ENCODE measurements at places on chromosomes 12 and 14.

GRCh38 chr14:99121319-99121875 is 150.6 kb downstream of the BCL11B start:
- no peak for DNase-seq

DNA sequence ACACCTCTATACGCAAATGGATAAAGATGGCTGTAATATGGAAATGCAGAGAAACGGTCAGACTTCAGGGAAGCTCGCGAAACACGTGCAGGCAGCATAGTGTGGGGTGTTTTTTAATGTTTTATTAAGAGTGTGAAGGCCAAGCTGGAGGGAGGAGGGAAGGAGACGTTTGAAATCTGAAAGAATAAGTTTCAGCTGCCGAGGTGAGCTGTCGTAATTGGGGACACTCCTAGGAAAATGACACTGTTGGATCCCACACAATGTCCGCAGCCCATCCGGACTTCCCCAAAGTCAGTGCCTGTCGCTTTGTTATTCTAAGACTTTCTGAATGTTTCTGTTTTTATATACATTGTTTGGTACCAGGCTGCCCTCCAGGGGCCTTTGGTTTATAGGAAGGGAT is 8.3 kb downstream of the FZD10 start:
- DNase-seq: no peak

- DNase-seq: no peak
Observed at GRCh38 chr12:64876388-64877071, 52.1 kb downstream of the TBC1D30 start.

GRCh38 chr14:92916201-92916600 is 6.7 kb upstream of the CHGA start:
- DNase-seq: no peak

DNA sequence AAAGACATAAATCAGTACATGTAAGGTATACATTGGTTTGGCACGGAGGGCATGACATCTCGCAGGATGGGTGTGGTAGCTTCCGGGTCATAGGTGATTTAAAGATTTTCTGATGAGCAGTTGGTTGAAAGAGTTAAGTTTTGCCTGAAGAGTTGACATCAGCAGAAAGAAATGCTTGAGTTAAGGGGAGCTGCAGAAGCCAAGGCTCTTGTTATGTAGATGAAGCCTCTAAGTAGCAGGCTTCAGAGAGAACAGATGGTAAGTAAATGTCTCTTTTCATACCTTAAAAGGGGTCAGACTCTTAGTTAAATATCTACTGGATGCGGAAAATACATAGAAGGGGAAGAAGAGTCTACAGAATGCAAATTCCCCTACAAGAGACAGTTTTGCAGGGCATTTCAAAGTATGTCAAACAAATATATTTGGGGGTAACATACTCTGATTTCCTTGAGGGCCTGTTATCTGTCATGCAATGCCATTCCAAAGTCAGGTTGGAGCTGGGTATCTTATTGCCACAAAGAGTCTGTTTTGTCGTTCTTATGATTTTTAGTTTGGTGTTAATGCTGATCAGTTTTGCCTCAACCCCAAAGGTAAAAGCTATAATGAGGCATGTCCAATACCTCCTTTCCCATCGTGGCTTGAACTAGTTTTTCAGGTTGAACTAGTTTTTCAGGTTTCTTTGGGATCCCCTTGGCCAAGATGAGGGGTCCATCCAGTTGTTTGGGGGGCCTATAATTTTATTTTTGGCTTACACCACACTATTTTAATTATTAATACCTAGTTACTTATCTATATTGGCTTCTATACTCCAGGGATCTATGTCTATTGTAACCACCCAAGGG is 67.0 kb downstream of the PTHLH start:
- no peak for DNase-seq

GRCh38 chr12:100077367-100077766 is 65.3 kb downstream of the BLTP3B start:
- no peak for DNase-seq

GRCh38 chr12:116060764-116061163 is 216.7 kb downstream of the MED13L start:
- DNase-seq: no peak

DNA sequence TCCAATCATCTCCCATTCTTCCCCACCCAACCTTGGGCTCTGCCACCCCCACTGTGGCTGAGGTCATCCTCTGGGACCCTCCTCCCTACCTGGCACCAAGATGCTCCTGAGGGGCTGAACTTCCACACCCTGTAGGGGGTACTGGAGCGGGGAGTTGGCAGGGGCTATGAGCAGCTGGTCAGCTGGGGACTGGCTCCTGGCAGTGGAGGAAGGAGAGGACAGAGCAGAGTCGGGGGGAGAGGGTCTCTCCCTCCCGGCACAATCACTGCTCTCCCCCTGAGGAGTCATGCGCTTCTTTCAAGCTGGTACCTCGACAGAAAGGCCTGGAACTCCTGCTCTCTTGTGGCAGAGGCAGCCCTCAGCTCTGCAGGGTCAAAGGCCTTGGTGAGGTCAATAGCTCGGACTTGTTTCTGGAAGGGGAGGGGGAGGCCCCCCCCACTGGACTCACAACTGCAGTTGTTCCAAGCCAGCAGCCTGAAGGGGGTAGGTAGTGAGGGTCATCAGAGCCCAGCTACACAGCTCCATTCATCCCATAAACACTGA is 2.0 kb downstream of the B4GALNT1 start:
- DNase-seq: no peak

DNA sequence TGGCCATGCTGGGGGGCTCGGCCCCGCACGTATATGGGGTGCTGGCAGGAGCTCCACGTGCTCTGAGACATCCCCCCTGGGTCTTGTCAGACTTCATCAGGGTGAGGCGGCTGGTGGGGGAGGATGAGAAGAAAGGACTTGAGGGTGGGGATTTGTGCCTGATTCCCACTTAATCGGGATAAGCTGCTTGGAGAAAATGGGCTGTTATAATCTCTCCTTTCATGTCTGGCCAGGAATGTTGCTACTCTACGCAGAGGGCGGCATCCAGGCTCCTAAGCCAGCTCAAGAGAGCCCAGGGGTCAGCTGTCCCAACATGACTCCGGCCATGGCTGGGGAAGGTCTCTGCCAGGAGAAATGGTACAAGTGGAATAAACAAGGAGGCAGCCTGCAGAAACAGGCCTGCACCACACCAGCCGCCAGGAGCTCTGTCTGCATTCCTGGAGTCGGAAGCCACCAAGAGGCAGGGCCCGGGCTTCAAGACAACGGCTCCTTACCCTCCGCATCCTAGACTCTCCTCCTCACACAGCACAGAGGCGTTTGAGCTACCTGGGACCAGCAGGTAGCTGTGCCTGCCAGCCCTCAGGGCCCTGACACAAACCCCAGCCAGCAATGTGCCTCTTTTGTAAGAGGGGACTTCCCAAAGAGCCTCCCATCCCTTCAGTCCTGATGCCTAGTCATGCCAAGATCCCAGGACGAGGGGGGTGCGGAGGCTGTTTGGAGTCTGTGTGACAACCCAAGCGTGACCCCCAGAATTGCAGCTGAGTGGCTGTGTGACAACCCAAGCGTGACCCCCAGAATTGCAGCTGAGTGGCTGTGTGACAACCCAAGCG is 195.8 kb upstream of the DIO3 start:
- no peak for DNase-seq

- DNase-seq: no peak
Observed at GRCh38 chr14:24853446-24853845, 196.5 kb downstream of the STXBP6 start.

GRCh38 chr14:36856095-36856878 is 194.6 kb downstream of the PAX9 start:
- no peak for DNase-seq

- no peak for DNase-seq
Observed at GRCh38 chr14:95818581-95818980, 58.1 kb upstream of the TUNAR start.

- no peak for DNase-seq
Observed at GRCh38 chr12:122547330-122547729, 20.3 kb downstream of the KNTC1 start.

DNA sequence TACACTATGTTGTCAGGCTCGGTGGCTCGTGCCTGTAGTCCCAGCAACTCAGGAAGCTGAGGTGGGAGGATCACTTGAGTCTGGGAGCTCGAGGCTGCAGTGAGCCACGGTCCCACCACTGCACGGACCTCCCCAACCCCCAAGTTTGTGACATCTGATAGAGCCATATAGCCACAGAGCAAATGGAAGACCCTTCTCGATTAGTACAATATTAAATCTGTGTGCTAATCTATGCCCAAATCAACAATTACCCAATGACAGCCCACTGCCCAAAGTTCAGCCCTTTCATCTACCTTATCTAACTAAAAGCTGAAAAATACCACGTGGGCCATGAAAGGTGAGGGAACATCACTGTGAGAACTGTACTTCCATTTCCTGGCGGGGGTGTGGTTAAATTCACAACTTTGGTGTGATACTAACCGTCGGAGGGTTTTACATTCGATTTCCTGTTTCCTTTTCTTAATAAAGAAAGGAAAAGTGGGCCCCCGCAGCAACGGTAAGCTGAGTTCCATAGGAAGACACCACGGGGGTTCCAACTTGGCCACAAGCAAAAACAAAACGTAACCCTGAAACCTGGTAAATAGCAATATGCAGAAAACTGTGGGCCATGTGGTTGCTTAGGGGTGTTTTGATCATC is 31.2 kb upstream of the FOS start:
- DNase-seq: no peak

DNA sequence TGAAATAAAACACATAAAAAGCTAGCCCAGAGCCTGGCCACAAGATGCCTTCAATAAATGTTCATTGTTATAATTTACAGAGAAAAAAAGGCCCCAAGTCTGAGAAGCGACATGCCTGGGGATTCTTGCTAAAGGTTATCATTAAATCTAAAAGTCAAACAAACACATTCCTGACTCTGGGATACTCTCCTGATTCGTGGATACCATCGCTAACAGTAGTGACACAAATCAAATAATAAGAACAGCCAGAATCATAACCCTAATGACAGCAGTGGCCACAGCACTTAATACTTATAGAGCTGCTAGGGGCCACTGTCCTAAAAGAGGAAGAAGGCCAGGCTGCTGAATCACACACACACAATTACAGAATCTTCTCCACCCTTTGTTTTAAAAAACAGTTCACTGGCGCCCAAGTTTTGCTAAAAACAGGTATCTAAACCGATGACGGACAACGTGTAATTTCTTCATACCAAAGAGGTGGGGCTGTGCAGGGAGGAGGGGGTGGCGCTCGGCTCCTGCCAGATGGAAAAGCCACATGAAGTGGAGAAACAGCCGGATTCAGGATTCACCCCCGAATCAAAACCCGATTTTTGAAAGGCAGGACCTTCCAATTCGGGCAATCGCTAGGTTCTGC is 1.2 kb downstream of the CLIP1 start:
- DNase-seq: no peak

DNA sequence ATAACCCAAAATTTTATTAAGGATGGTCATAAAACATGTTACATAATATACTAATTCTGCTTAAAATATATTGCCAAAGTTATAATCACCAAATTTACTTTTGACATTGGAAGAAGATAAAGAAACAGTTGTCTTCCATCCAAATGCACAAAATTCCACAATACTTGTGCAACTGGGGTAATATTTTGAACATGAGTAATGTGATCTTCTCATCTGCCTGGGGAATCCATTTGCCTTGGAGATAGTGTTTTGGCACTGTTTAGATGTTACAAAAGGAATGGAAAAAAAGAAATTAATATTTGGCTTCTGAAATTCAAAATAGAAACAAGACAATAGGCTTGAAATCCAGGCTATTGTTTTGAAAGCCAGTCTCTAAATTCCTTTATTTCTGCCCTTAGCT is 9.1 kb downstream of the GPR19 start:
- DNase-seq: no peak

- DNase-seq: no peak
Observed at GRCh38 chr12:48351022-48351708, 446 bp upstream of the ZNF641 start.

DNA sequence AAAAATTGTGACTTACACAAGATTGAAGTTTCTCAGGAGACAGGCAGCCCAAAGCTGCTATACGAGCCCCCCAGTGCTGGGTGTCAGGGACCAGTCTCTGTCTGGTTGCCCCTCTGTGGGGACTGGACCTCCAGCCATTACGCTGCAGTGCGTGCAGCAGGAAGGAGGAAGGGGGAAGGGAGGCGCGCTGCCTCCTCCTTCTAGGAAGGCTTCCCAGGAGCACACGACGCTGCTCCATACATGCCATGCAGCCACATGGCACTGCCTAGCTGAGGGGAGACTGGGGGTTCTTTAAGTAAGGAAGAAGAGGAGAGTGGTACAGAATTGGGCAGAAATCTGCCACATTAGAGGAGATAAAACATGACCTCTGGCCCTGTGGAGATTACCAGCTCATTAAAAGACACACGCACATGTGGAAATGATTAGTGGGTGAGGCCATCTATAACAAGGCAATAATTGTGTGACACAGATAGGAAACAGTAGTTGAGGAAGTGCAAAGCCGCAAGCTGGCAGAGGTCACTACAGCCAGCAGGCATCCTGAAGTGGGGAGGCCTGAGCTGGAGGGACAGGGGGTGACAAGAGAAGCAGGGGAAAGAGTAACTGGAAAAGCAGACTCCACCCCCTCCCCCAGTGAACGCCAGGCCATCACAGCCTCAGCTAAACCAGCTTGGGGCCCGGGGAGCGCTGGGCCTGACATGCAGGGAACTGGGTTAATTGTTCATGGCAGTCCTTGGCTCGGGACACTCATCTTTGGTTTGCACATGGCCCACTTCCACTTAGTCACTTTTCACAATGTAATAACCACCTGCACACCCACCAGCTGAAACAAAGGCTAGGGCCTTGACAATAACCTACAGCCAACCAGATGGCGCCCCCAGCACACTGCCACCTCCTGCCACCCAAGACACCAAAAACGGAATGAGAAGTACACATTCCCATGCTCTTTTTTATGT is 39.6 kb downstream of the CCDC88C start:
- DNase-seq: no peak

DNA sequence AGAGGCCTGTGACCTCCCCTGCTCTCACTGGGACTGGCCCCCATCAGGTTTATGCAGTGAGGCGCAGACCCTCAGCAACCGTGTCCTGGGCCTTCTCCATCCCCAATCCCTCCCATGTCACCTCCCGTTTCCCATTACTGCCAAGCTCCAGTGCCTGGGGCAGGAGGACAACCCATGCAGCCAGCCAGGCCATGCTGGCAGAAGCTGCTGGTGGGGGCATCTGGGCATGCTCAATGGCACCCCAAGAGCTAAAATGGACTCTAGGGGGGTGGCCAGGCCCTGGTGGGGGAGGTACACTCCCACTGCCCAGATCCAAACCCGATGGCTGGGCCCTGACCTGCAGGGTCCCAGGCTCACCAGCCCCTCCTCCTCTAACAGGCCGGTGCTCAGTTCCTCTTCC is 20.5 kb upstream of the GPR132 start:
- no peak for DNase-seq

DNA sequence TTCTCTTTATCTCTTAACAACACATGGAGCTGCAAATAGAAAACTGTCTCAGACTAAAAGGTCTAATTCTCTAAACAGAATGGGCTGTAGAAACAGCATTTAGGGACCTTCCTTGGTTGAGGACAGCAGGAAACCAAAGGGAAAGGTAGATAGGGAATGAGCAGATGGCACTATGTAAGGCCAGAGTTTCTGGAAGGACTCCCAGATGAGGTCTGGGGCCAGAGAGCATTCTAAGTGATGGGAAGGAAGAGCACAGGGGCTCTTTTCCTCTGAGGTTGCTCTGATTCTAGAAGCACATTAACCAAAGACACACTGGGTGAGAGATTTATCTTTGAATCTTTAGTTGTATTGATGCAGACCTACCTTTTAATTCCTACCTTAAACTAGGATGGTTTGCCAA is 79.4 kb downstream of the TPH2 start:
- DNase-seq: no peak

All from NCI-H1436 treated with DMSO at 0.1 percent for 48 hours (cell line).